ENCODE measurements at places on chromosomes 3 and 15.

- no peak for DNase-seq
Measured at GRCh38 chr3:23656821-23657220, 148.9 kb upstream of the UBE2E1 start.

DNA sequence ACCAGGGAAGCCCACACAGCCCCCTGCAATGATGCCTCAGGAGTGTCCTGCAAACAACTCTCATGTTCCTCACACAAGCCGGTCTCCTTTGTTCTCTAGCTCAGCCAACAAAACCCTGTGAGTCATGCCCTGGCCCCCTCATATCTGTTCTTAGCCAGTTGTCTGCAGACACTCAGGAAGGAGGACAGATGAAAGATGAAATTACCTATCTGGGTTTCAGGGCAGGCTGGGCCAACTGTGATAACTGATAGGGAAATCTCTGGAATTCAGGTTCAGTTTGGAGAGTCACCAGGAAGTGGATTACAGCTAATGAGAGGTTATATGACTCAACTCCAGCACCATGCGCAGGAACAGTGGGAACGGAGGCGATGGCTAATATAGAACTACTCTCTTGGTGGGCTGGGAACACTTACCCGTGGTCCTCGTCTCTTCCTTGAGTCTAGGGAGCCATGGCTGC is 352.0 kb upstream of the ADAMTS9 start:
- DNase-seq: no peak

- no peak for DNase-seq
Measured at GRCh38 chr3:129616291-129616690, 9.8 kb upstream of the PLXND1 start.

DNA sequence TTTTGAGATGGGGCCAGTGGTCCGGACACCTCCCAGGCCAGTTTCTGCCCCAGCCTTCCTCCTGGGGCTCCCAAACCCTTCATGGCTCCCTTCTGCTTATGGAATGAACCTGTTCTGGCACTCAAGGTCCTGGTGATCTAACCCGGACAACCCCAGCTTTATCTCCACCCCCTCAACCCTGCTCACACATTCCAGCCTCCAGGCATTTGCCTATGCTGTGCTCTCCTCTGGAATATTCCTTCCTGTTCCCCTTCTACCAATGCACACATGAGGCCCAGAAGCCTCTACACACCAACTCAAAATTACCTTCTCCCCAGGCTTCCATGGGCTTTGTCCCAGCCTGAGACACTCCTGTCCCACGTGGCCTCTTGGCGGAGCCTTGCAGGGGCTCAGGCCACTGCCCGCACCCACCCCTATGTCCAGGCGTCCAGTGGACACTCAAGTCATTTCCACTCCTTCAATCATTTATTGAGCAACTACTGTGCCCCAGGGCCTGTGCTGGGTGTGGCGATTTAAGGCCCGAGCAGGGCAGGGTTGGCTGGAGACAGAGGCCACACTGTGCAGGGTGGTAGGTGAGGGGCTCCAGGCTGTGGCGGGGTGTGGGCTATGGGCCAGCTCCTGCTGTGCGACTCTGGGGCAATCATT is 18.8 kb downstream of the PLXND1 start:
- DNase-seq: no peak

DNA sequence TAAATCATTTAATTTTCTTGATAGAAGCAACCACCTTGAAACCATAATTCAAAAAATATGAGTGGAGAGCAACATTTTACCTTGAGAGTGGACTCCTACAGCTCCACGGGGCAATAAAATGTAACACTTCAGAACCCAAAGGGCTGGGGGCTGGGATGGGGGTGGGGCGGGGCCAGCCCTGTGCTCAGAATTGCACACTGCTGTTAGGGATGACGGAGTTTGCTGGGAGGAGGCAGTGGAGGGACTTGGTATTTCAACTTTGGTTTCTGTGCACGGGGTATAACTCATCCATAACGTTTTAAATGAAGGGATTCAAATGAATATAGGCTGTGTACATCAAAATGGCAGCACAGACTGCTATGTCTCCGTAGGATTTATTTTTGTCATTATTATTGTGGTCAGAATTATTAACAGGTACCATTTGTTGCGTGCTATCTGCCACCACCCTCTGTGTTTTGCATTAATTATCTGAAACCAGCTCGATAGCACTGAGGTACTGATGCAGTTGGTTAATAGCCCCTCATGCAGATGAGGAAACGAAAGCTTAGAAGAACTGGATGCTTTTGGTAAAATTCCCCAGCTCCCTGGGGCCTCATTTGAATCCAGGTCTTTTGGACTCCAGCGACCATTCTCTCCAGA is 29.4 kb upstream of the WNT5A start:
- DNase-seq: no peak

DNA sequence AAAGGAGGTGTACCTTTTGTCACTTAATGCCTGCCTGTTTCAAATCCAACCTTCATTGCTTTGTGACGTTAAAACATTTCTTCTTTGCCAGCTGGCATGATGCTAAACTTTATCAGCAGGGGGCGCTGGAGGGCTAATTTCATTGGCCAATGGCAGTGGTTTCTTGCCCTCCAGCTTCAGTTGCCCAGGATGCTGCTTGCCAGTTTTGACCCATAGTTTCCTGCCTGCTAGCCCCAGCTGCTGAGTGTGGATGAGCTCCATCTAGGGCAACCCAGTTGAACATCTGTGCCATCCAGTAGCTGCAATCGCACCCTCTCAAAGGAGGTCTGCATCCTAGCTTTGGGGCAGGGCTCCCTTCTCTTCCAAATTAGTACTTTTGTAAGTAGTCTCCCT is 22.1 kb downstream of the ACKR2 start:
- DNase-seq: peak; percentile 86

DNA sequence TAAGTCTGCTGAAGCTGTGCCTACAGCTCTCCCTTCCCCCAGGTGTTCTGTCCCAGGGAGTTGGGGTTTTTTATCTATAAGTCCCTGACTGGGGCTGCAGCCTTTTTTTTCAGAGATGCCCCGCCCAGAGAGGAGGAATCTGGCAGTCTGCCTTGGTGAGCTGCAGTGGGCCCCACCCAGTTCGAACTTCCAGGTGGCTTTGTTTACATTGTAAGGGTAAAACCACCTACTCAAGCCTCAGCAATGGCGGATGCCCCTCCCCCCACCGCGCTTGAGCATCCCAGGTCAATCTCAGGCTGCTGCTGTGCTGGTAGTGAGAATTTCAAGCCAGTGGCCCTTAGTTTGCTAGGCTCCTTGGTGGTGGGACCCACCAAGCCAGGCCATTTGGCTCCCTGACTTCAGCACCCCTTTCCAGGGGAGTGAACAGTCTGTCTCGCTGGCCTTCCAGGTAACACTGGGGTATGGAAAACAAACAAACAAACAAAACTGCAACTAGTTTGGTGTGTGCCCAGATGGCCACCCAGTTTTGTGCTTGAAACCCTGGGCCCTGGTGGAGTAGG is 189.4 kb downstream of the MFSD1 start:
- DNase-seq: no peak

DNA sequence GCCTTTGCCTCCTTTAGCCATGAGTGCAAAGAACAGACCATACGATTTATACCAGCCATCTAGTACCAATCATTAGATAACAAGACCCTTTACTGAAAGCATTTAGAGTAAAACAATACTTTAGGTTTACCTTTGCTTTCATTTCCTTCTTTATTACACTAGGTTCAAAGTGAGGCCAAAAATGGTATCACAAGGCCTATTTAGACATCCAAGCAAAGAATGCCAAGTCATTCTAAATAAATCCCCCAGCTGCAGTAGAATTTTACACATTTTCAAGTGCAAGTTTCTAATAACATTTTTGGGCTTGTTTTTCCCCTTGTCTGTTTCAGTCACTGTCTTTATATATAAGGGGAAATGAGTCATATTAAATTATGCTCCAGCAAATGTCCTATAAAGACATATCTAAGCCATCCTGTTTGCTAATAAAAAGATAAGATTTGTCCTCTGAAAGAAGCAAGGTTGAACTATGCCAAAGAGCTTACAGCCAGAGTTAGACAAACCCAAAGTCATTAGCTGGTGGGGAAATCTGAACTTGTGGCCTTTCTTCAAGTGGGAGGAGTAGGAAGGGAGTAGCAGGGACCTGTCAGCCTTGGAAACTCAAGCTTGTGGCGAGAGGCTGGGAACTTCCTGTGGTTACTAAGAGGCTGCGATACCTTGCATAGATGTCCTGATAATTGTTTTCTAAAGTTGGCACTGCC is 232.7 kb downstream of the MECOM start:
- DNase-seq: peak; percentile 5

DNA sequence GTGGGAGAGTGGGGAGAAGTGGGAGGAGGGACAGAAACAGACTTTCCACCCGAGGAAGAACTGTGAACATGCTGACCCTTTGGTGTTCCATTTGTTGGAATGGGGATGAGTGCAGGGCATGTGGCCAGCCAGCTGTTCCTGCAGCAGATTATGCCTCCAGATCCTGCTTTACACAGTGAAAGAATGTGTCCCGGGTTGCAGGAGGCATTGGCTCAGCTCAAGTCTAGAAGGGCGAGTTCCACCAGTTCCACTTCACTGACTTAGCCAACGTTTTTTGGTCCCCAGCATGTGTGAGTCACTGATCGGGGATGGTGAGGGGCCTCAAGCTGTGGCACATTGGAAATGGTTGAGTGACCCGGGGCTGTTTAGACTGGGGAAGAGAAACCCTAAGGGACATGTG is 307.0 kb upstream of the ROPN1 start:
- peak; percentile 3 for DNase-seq

DNA sequence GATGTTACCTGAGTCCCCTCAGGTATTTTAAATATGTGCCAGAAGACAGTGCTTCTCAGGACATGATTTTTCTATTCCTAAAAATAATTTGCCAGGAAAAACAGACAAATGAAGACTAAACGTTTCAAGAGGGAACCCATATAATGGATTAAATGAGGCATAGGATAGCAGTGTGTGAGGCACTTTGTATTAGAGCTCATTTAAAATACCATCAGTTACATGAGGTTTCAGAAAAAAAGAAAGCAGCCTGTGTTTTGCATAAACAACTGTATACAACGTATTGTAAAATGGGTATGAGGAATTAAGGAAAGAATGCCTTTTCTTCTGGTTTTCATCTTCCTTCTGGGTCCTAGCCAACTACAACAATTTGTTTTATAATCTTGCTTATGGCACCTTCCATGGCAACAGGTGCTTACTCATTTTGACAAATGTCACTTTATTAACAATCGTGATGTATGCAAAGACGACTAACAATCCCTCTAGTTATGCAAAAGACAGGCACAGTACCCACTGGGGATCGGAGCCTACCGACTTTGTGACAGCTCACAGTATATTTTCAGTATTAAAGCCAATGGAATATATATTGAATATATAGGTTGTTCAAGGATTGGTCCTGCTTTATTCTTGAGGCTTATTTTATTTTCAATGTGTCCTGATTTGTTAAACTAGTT is 231.6 kb upstream of the ZNF717 start:
- no peak for DNase-seq

GRCh38 chr15:80556694-80557367 is 138.3 kb upstream of the ABHD17C start:
- no peak for DNase-seq

GRCh38 chr3:172448661-172449465 is 607 bp upstream of the GHSR start:
- DNase-seq: peak; percentile 2

DNA sequence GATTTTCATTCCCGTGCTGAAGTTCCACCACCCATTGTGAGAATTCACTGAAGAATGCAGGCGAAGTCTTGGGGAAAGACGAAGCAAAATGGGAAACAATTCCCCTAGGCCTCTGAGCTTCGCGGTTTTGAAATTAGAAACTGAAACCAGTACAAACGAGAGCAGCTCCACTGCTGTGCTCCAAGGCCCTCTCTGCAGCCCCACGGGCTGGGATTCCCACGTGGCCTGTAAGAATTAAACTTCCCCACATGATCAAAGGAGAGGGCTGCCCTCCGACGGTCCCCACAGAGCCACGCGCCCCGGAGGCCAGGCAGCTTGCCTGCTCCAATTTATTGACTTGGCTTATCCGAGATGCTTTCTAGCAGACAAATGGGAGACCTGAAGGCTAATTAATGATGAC is 144.0 kb downstream of the GREM1 start:
- no peak for DNase-seq

- DNase-seq: no peak
Measured at GRCh38 chr15:60839510-60840211, 360.7 kb upstream of the ICE2 start.

DNA sequence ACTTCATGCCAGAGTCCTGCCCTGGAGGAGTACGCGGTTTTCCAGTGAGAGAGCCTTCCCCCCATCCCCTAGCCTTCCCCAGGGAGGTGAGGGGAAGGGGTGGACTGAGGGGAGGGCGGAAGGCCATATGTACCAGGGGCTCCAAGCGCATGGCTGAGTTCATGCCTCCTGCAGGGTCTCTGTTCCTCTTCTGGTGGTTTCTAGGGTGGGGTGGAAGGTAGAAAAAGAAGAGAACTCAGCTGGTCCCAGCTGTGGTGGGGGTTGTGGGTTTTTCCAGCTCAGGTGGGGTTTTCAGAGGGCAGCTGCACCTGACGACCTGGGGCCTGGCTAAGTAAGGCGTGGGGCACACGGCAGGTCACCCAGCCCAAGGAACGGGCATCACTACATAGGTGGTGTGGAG is 10.7 kb upstream of the IQSEC1 start:
- no peak for DNase-seq

GRCh38 chr3:14455571-14456317 is 53.3 kb downstream of the SLC6A6 start:
- no peak for DNase-seq

- DNase-seq: no peak
Measured at GRCh38 chr3:141834292-141834691, 42.2 kb upstream of the ATP1B3 start.

GRCh38 chr3:106191211-106191610 is 322.4 kb upstream of the CBLB start:
- no peak for DNase-seq

DNA sequence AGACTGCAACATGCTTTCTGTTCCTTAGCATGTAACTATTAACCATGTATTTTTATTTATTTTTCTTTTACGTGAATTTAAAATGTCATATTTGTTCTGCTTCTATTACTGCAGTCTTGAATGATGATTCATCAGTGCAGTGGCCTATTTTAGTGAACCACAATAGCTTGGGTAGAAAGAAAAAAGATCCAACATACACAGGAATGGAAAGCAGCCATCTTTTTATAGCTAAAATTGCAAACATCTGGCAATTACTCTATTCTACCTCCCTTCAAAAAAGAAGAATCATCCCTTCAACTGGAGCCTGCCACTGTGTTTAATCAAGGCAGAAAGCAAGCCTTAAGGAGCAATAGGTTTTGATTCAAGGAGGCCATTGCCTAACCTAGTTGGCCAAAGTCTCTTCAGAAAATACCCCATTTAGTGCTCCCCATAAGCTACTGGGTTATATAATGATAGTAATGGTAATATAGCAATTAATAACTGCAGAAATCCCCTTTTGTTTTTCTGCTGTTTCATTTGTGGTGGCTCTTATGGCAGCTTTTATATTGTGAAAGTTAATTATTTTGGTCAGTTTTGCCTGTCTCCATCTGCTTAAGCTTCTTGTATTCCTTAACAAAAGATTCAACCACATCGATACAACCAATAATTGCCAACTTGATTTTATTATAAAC is 267.3 kb downstream of the LPP start:
- no peak for DNase-seq

GRCh38 chr3:9795207-9795606 is 2.3 kb downstream of the ARPC4 start:
- no peak for DNase-seq
